PC-3 (cell line): ENCODE measurements at places on chromosomes 3 and 15. TPM values are rescaled to one million over a fixed set of nuclear protein-coding genes. Genes with fewer than 3 reads are reported as not detected.

DNA sequence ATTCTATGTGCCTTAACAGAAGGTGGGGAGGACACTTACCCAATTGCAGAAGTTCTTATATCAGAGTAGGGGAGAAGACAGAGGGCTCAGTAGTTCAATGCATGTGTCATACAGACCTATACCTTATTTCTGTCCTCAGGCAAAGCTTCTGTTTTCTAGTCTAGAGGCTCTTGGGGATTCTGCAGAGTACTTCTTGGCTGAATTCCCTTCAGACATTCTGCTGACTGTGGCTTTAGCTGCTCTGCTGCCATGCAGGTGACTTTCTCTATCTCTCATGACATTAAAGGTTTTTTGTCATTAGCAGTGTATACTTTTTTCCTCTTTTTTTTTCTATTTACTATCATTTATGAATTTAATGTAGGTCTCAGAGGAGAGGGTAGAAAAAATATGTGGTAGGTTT lies 172.8 kb upstream of the PLSCR5 start:
- no peak overlapping the region for H3K4me3 ChIP-seq
- H3K4me1 ChIP-seq, result no peaks in the 10 kb centered on the region; the same call in 1 of the 2 replicates
- no peak overlapping the region for H3K27ac ChIP-seq
- H3K27me3 ChIP-seq, result peaks cover 5% of the 10 kb centered on the region; the same call in 1 of the 2 replicates
- no peak for DNase-seq

DNA sequence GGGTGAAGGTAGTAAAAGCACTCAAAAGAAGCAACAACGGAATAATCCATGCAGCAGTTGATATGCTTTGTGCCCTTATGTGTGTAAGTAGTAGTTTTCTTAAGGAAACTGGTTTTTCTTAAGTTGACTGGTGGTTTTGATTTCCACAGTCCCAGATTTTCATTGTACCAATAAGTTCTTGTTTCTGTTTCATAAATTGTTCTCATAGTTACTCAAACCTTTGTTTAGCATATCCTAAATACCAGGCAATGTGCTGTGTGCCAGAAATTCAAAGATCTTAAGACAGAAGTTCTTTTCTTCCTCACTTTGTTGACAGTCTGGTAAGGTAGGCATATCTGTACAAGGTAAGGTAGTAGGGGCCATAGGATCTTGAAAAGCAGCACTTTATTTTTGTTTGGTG lies 40.0 kb downstream of the DNAJC13 start:
- no peak overlapping the region for H3K4me3 ChIP-seq
- H3K27ac ChIP-seq, result no peak overlapping the region
- no peaks in the 10 kb centered on the region for H3K27me3 ChIP-seq
- no peaks in the 10 kb centered on the region for H3K4me1 ChIP-seq
- DNase-seq, result no peak

- no peaks in the 10 kb centered on the region for H3K27me3 ChIP-seq
- H3K27ac ChIP-seq, result peak overlapping the region; percentile 9; the same call in 1 of the 2 replicates
- peaks cover 26% of the 10 kb centered on the region for H3K4me1 ChIP-seq
- H3K4me3 ChIP-seq, result no peak overlapping the region
- no peaks in the 10 kb centered on the region for H3K36me3 ChIP-seq
These were observed 15.3 kb downstream of the CCR8 start for GRCh38 chr3:39344746-39345344.

- H3K36me3 ChIP-seq, result no peaks in the 10 kb centered on the region
- H3K4me1 ChIP-seq, result no peaks in the 10 kb centered on the region
- H3K27ac ChIP-seq, result no peak overlapping the region
- no peak overlapping the region for H3K4me3 ChIP-seq
These were observed 507.4 kb downstream of the TAFA4 start for GRCh38 chr3:68424796-68425460.

GRCh38 chr3:197001106-197001971 lies 28.3 kb downstream of the MELTF start:
- H3K27me3 ChIP-seq, result no peaks in the 10 kb centered on the region
- no peaks in the 10 kb centered on the region for H3K36me3 ChIP-seq
- no peak overlapping the region for H3K27ac ChIP-seq

DNA sequence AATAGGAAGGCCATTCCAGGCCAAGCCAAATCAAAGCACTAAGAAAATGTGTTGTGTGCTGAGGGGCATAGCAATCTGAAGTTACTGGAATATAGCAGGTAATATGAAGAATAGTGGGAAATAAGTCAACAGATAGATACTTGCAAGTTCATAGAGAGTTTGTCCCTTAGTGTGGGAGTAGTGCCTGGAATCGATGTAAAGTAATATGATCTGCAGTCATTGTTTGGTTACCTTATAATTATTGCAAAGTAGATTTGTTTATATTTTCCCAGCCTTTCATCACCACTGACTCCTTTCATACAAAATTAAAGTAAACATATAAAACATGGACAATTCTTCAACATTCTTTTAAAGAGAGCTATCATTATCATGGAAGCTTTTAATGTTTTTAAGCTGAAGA lies 420.9 kb upstream of the NECTIN3 start:
- H3K27ac ChIP-seq, result no peak overlapping the region
- H3K27me3 ChIP-seq, result no peaks in the 10 kb centered on the region
- no peaks in the 10 kb centered on the region for H3K4me1 ChIP-seq
- H3K36me3 ChIP-seq, result no peaks in the 10 kb centered on the region

DNA sequence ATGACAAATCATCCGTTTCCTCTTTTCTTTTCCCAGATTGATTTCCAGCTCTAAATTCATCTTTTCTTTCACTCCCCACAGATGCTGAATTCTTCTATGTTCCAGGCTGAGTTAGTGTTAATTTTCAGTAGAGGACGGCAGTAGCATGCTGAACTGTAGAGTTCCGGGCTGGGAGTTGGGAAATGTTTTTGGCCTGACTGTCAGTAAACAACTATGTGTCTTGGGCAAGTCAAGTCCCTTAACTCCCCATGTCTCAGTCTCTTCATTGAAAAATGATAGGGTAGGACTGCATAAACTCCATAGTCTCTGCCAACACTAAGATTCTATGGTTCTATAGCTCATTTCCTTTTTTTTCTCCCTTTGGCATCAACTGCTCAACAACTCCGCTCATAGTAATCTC lies 333.9 kb downstream of the TIGIT start:
- 0 out of 2 replicates have a peak, but pooled peaks cover 9% of the 10 kb centered on the region for H3K4me1 ChIP-seq
- H3K27me3 ChIP-seq, result no peaks in the 10 kb centered on the region
- no peak overlapping the region for H3K27ac ChIP-seq
- no peak overlapping the region for H3K4me3 ChIP-seq

DNA sequence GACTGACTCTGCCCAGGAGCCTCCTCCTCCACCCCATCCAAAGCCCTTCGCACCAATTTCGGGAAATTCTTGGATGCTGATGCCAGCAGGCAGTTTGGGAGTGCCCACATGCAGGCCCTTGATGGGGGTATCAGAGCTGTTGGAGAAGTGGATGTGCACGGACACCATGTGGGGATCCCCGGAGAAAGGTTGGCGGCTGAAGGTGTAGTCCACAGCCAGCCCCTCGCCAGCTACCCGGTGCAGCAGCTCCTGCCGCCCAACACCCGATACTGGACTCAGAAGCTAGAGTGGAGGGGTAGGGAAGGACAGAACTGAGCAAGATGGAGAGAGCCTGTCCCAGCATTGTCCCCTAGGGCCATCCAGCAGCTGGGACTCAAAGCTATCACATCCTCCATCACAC lies 15.5 kb upstream of the CPEB1 start:
- no peaks in the 10 kb centered on the region for H3K4me1 ChIP-seq
- peaks cover 10% of the 10 kb centered on the region for H3K27me3 ChIP-seq
- no peak overlapping the region for H3K27ac ChIP-seq
- H3K4me3 ChIP-seq, result no peak overlapping the region
- no peaks in the 10 kb centered on the region for H3K36me3 ChIP-seq

DNA sequence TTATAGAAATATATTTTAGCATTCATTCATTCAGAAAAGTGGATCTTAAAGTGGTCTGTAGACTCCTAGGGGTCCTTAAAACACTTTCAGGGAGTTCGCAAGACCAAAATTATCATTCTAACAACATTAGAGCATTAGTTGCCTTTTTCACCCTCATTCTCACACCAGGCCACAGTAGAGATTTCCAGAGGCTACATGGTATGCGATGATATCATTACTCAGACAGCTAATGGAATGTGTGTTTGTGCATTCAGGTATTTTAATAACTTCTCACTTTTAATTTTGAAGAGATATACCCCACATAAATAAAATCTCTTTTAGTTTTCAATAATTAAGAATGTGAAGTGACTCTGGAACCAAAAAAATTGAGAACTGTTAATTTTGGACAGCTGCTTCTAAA lies 206.9 kb downstream of the NSUN3 start:
- no peak for DNase-seq
- no peaks in the 10 kb centered on the region for H3K4me1 ChIP-seq
- H3K27ac ChIP-seq, result no peak overlapping the region
- no peak overlapping the region for H3K4me3 ChIP-seq
- no peaks in the 10 kb centered on the region for H3K36me3 ChIP-seq

- no peaks in the 10 kb centered on the region for H3K4me1 ChIP-seq
- H3K36me3 ChIP-seq, result no peaks in the 10 kb centered on the region
- no peak for DNase-seq
- H3K4me3 ChIP-seq, result no peak overlapping the region
- no peak overlapping the region for H3K27ac ChIP-seq
- H3K27me3 ChIP-seq, result 0 out of 2 replicates have a peak, but pooled peaks cover 8% of the 10 kb centered on the region
These were observed 70.4 kb upstream of the KY start for GRCh38 chr3:134721214-134721613.

GRCh38 chr15:65033659-65034269 lies 4.3 kb upstream of the MTFMT start:
- H3K36me3 ChIP-seq, result no peaks in the 10 kb centered on the region
- DNase-seq, result peak; percentile 40
- H3K4me3 ChIP-seq, result no peak overlapping the region

GRCh38 chr3:196537319-196537984 lies 22.3 kb upstream of the SMCO1 start:
- peak; percentile 64 for DNase-seq
- H3K36me3 ChIP-seq, result no peaks in the 10 kb centered on the region
- no peak overlapping the region for H3K27ac ChIP-seq
- H3K4me3 ChIP-seq, result no peak overlapping the region
- H3K27me3 ChIP-seq, result no peaks in the 10 kb centered on the region
- no peaks in the 10 kb centered on the region for H3K4me1 ChIP-seq

DNA sequence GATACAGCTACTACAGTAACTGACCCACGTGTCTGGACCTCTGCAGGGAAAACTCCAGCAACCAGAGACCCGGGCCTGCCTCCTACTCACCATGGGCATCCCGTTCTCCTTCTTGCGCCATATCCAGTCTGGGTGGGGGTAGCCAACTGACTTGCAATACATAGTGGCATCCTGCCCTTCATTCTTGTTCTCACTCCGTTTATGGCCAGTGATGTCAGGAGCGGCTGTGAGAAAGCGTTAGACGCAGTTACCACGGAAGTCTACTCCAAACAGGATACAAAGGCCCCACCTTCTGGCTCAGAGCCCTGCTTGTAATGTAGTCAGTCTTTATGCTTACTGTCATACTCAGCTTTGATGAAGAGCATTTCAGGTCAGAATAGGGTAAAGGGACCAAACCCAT lies 59.6 kb downstream of the NPTN start:
- no peaks in the 10 kb centered on the region for H3K4me1 ChIP-seq
- H3K27me3 ChIP-seq, result no peaks in the 10 kb centered on the region
- peak; percentile 41 for DNase-seq

DNA sequence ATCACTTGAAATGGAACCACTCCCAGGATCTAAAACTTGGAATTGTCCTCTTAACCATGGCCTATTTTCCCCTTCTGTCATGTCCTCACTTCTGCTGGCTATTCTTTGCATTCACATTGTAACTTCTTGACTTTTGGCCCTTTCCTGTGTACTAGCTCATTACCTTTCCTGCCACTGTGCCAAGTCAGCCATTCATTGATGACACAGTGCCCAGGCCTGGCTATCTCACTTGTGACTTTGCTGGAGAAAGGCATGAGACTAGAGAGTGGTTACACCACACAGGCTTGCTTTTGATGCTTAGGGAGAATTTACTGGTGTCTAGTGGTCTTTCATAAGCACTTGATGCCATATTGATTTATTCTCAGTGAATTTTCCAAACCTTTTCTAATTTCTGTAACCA lies 101.1 kb downstream of the NR1D2 start:
- H3K36me3 ChIP-seq, result no peaks in the 10 kb centered on the region
- H3K4me1 ChIP-seq, result peaks cover 17% of the 10 kb centered on the region
- no peak for DNase-seq
- no peaks in the 10 kb centered on the region for H3K27me3 ChIP-seq

DNA sequence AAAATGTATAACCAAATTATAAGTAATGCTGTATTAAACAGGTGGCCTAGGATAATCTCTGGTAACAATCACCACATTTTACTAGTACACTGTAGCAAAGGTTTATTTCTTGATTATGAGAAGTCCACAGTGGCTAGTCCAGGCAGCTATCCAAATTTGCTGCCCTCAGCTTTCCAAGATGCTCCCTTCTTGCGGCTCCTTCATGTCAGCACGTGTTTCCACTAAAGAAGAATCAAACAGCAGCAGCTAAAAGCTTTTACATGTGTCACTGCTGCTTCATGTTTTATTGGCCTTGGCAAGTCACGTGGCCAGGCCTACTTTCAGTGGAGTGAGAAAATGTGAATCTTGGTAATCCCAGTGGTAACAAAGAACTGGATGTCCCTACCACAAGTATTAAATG lies 5.6 kb upstream of the RBMS3 start:
- peaks cover 11% of the 10 kb centered on the region for H3K4me1 ChIP-seq
- DNase-seq, result no peak
- H3K36me3 ChIP-seq, result no peaks in the 10 kb centered on the region
- no peak overlapping the region for H3K27ac ChIP-seq
- no peak overlapping the region for H3K4me3 ChIP-seq

DNA sequence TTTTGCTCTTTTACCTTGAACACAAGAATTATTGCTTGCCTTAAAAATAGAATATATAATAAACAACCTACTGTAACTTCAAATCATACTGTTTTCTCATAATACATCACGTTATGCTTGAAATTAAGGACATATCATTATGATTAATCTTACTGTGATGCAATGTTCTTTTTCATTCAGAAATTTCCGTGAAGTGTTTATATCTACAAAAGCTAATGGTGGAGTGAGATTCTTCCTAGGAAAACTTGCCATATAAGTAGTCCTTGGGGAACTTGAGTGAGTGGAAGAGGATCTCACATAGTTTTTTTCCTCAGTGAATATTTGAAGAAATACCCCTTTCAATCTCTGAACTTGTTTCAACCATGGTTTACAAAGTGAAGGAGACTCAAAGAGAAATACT lies 498.7 kb upstream of the CBLB start:
- no peak overlapping the region for H3K4me3 ChIP-seq
- H3K36me3 ChIP-seq, result no peaks in the 10 kb centered on the region
- no peak for DNase-seq
- H3K4me1 ChIP-seq, result no peaks in the 10 kb centered on the region
- no peak overlapping the region for H3K27ac ChIP-seq

- H3K4me1 ChIP-seq, result no peaks in the 10 kb centered on the region
- no peaks in the 10 kb centered on the region for H3K36me3 ChIP-seq
- no peak for DNase-seq
- no peak overlapping the region for H3K4me3 ChIP-seq
- no peak overlapping the region for H3K27ac ChIP-seq
- no peaks in the 10 kb centered on the region for H3K27me3 ChIP-seq
These were observed 200.2 kb upstream of the LRRC3B start for GRCh38 chr3:26422415-26422814.

GP5 gene
- total RNA-seq, result not detected in 2 replicates

COMMD2 gene
- total RNA-seq, result 22.7 and 24.8 TPM in 2 replicates

SAXO2 gene
- 0.35 and 3.7 TPM in 2 replicates for total RNA-seq

WNT7A gene
- total RNA-seq, result 16.2 and 18.1 TPM in 2 replicates

TRH gene
- total RNA-seq, result not detected in 2 replicates

POC1A gene
- 41.5 and 43.0 TPM in 2 replicates for total RNA-seq
